AG08395 (cell line): ENCODE measurements at places on chromosomes 6 and 20.
A peak's percentile ranks its signal among the peaks of the same experiment; 100 is the strongest.

DNA sequence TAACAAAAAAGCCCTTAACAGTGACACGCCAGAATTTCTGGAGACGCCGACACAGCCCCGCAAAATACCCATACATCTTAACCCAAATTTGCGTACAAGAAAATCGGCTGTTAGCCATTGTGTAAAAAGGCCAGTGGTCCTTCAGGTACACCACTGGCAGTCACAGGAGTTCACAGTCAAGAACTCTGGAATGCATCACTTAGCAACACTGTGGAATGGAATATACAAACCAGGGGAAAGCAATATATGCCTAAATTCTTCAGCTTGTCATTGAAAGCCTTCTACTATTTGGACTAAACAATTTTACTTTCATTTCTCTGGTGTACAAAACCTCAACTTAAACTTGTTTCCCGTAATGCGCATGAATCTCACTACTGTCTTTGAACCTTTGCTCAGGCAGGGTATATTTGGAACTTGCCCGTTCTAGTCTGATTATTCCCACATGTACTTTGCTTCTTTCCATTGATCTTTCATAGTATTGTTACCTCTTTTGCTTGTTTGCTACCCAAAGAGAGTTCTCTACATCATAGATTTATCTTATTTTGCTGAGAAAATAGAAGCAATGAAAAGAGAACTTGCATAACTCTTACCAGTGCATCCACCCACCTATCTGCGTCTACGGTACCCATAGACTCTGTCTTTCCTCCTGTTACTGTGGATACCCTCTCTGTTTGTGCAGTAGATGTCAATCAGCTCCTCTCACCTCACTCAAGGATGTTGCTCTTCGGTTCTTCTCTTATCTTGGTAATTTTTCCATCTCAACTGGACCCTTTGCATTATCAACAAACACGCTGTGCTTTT is at the start of gene ARMH2:
Gene ARMH2 (minus strand): TSS at position 178 of the 801 bp plus-strand sequence. CDS start 60 bp downstream, at position 118.
- DNase-seq, result no peak

DNA sequence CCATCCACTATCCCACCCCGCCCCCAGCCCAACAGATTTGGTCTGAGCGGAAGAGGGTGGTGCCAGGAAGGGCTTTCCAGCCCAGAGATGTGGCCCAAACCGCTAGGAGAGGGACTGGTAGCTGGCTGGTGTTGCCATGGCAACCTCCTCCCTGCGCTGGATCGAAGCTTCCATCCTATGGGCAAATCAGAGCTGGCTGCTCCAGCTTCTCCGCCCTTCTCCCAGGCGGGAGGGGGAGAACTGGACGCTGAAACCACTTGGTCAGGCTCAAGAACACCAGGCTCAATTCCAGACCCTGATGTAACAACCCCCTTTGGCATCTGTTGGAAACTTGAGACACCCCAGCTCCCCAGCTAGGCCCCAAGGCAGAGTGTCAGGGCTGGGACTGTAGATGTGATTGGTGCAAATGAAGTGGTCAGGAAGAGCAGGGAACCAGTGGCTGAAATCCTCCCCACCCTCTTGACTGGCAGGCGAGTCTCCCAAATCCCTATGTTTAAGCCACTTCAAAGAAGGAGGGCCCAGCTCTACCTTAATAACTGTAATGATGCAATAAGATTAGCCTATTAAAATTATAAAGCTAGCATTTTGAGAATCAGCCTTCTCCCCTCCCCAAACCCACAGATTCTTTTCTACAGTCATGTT is 4.2 kb downstream of the RIMS4 start:
- DNase-seq, result peak; percentile 38

- DNase-seq, result peak; percentile 25
Observed at GRCh38 chr6:168216751-168217191, 102.8 kb downstream of the DACT2 start.

- peak; percentile 51 for DNase-seq
Observed at GRCh38 chr6:19415605-19416326, 421.4 kb upstream of the ID4 start.

DNA sequence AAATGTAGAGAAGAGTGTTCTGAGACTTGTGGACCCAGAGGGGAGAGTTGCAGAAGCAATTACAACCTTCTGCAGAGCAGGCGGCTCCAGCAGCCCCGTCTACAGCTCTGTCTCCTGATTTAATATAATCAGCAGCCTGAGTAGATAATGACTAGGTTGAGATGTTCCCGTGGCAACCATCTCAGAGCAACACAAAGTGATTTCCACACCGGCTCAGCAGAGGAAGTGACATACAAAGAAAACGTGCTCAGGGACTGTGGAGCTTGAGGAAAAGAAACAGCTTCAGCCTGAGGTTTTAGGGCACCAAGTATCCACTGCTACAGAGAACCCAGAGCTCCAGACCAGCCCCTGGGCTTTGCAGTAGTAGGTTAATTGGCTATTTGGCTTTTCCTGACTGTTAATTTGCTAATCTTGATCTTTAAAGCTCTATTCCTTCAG is 136.4 kb downstream of the MTFR2 start:
- DNase-seq, result peak; percentile 83

DNA sequence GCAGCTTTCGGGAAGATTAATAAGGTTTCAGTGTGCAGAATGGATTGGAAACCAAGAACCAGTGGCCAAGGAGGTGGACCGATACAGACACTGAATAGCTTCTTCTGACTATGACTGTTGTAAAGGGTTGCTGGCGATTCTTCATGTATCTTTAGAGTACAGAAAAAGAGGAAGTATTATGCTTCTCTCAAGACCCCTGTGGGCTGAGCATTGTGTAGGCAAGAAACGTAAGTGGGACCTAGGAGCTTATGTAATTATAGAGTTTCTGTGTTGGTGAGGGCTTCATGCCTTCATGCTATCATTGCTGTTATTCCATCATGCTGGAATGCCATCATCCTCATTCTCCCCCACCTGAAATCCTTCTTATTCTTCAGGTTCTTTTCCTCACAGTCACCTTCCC is 105.4 kb upstream of the AKIRIN2 start:
- no peak for DNase-seq

DNA sequence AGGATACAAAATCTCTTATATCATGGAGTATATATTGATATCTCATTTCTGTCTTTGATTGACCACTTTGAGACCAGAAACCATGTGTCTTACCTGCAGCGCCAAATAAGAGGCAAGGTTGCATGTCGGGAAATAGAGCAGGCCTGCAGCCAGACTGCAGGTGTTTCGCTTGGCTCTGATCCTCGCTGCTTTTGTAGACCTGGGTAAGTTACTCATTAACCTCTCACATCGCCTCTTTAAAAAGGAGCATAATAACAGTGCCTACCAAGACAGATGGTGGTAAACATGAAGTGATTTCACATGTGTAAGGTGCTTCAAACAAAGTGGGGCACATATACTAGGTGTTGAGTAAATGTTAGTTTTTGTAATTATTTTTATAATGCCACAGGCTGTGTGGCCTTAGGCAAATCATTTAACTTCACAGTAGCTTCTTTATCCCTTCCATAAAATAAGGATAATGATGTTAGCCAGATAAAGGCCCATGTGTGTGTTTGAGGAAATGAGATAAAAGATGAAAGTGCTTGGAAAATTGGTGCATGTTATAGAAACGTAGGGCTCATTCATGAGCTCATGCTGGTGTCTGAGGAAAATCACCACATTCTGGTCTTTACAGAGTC is 248.8 kb upstream of the MAP3K7 start:
- DNase-seq, result no peak

- no peak for DNase-seq
Observed at GRCh38 chr6:37557645-37558114, 58.0 kb upstream of the CCDC167 start.

GRCh38 chr20:57378646-57379262 is 12.4 kb upstream of the RBM38 start:
- no peak for DNase-seq

DNA sequence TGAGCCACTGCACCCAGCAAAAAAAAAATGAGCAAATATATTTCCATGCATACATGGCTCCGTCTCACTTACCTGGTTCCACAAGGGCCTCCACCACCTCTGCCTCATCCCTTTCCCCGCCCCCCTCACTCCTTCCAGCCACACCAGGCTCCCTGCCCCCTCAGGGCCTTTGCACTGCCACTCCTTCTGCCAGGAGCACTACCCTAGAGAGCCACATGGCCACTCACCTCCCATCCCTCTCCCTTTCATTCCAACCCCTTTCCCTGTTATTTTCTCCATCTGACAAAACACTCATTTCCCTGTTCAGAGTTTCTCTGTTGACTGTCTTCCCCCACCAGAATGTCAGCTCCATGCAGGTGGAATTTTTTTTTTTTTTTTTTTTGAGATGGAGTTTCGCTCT is 12.8 kb downstream of the SNAI1 start:
- DNase-seq, result no peak

DNA sequence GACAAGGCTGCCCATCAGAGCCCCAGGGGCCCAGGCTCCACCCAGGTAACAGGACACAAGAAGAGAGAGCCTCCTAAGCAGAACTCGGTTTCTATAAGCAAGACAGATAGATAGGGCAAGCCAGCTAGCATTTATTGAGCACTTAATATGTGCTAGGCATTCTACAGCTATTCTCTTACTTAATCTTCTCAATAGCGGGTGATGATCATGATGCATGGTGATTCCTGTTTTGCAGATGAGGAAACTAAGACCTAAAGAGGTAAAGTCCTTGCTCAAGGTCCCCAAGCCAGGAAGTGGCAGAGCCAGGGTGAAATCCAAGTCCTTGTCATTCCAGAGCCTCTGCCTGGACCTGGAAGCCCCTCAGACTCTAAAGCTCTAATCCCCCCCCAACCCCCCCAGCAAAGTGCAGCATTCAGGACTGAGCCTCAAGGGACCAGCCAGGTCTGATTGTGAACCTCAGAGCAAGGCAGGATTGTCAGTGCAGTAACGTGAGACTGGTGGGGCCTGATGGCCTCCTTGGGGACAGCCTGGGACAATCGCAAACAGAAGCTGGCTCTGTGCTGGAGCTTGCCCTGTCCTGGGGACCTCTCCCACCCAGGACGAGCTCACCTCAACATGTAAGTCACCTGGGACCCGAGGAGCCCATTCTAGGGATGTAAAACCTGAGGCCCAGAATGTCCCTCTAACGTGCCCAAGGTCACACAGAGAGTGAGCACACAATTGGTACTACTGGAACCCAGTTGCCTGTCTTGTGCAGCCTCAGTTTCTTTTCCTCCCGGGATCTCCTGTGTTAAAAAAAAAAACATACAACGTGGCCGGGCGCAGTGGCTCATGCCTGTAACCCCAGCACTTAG is 48.4 kb upstream of the PTGIS start:
- DNase-seq, result no peak

GRCh38 chr6:170135461-170135820 is 155.4 kb downstream of the DLL1 start:
- no peak for DNase-seq

DNA sequence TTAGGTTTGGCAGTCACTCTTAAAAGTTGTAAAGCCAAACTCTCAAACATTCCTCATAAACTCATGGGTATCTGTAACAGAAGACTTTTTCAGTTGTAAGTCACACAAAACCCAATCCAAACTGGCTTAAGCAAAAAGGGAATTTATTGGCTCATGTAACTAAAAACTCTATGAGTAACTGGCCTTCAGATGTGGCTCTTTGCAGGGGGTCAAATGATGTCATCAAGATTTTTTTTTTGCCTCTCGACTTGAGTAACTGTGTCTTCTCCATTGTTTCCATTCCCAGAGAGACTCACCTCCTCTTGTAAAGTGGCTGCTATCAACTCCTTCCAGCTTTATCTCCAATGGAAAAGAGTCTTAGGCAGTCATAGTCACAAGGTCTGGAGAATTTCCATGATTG is 645.0 kb downstream of the DHX35 start:
- peak; percentile 9 for DNase-seq

DNA sequence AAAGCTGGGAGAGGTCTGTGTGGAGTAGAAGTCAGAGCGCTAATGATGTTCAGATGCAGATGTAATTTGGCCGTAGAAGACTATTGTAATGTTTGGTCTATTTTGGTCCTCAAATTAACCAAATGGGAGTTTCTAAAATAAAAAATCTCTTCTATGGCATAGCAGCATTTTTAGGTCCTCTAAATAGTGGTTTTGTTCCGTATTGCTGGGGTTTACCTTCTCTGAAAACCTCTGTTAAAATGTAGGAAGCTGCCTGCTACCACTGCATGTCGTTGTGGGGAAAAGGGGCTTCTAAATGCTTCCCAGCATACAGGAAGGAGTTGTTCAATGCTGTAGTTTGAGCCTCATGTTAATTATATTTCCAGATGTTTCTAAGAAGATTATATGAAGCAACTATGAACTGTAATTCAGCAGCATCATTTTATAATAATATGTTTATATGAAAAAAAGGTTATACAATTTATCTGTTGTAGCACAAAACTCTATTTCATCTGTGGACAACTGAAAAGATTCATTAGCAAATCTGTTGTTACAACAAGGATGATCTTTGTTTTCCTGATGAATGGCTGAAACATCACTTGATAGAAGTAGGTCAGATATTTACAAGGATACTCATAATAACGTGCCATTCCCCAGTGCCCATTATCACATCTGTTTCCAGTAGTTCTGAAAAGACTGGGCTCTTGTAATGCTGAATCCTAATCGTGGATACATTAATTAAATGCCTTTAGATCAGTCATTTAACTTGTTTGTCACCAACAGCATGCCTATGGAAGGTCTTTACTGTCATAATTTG is 256.6 kb downstream of the TBC1D7 start:
- no peak for DNase-seq

DNA sequence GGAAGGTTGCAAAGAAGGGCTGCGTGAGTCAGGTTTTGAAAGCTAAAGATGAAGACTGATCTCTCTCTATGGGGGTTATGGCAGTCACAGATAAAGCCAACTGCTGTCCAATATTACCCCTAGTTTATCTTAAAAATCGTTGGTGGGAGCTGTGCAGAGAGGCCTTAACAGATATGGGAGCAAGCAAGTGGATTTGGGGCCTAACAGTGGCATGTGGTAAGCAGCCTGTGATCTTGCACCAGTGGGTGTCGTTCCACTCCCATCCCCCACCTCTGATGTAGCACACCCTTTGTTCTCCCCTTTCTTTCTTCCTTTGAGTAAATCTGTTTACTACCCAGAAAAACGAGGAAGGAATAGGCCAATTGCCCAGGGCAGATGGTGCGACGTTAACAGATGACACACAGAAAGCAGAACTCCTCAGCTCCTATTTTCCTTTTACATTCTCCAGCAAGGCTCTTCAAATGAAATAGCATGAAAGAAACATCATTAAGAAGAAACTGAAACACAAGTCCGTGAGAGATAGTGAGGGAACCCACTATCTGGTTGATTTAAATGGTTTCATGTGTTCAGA is 274.1 kb upstream of the CITED2 start:
- DNase-seq, result no peak

GRCh38 chr20:25584905-25585704 is at the start of gene NINL:
NINL (minus strand) TSS chr20:25585531; CDS start chr20:25526587, 58,944 bp downstream.
- DNase-seq, result peak; percentile 83

GRCh38 chr20:54262671-54263070 is 54.8 kb downstream of the PFDN4 start:
- DNase-seq, result no peak

DNA sequence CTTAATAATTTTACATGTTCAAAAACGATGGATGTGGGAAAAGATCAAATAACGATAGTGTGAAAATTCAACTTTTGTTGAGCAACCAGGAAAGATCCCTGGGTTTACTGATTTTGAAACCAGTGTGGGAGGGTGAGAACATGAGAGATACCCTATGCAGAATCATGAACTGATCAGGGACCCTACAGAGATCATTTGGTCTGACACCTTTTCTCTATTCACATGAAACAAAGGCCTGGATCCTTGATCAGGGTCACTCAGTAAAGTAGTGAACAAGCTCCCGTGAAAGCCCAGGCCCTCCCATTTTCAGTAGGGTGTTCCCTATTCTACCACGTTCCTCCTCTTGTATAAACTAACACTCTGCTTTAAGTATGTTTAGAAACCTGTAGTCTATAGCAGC is 60.5 kb upstream of the DUSP22 start:
- no peak for DNase-seq
